ENCODE measurements at places on chromosomes 7 and 10.
A peak's percentile ranks its signal among the peaks of the same experiment; 100 is the strongest.

- DNase-seq = no peak
Observed at GRCh38 chr7:2750004-2750407, 62.0 kb downstream of the AMZ1 start.

GRCh38 chr10:18066947-18067346 lies 73.3 kb upstream of the CACNB2 start:
- DNase-seq = no peak

DNA sequence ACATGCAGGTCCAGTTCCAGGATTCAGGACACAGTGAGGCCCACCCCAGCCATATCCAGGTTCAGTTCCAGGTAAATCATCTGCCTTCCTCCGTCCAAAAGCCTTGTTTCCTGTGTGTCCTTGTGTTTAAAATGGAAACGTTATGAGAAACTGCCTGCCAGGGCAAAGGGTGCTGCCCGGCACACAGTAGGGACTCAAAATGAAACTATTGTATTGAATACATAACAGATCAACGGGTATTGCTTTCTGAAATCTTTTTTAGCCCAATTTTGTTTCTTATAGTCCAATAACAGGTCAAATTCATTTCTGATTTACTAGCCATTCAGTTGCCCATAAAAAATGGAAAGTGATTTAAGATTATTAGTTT lies 115.5 kb downstream of the EGFR start:
- DNase-seq = no peak

DNA sequence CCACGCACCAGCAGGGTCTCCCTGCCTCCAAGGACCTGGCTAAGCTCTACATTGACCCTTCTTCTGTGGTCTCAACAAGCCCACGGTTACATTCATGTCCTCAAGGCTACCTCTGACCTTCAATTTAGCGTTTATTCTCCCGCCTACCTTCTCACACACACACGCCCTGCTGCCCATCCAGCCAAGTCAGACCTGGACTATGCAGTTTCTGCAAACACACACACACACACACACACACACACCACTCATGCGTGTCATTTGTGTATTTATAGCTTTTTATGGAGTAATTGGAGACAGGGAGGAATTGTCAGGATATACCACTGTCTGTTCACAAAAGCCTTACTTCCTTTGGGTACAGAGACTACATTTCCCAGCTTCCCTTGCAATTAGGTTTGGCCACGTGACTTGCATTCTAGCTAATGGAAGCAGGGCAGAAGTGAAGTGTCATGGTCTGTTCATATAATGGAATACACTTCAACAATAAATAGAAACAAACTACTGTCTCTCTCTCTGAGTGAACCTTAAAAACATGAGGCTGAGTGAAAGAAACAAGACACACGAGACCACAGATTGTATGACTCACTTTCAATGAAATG lies 53.8 kb upstream of the CPXM2 start:
- DNase-seq = peak; percentile 14

GRCh38 chr7:128948976-128949760 lies 11.4 kb downstream of the IRF5 start:
- no peak for DNase-seq

DNA sequence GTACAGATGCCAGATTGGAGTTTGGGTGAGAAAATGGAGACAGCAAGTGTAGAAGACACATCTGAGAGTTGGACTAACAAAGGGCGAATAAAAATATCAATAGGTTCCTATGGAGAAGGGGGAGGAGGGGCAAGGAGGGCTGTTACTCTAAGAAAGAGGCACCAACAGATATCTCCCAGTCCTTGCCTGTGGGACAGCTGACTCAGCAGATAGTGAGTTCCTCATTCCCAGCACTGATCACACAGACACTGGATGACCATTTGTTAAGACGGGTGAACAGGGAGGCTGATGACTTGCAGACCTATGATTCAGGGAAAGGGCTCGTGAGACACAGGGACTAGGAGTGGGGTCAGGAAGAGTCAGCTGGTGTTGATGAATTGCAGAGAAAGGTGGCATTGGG lies 5.7 kb upstream of the PRR15 start:
- DNase-seq = no peak

DNA sequence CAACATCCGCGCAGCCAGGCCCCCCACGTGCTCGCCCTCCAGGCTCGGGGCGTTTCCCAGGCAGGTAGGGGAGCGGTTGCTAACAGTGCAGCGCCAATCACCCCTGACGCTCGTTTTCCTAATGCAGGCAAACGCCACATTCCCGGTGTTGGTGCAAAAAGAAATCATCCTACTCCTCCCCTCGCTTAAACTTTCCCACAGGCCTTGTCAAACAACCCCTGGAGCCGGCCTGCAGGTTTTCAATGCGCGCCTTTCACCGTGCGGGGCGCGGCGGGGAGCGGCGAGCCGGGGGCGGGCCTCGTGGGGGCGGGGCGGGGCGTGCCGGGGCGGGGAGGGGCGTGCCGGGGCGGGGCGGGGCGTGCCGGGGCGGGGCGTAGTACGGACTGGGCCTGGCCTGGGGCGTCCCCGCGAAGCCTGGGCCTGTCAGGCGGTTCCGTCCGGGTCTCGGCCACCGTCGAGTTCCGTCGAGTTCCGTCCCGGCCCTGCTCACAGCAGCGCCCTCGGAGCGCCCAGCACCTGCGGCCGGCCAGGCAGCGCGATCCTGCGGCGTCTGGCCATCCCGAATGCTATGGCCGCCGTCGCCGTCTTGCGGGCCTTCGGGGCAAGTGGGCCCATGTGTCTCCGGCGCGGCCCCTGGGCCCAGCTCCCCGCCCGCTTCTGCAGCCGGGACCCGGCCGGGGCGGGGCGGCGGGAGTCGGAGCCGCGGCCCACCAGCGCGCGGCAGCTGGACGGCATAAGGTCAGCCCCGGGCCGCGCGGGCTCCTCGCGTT lies at the start of gene ECHDC3:
Gene ECHDC3 (plus strand): TSS at position 374 of the 770 bp plus-strand sequence. CDS start 195 bp downstream, at position 569.
- peak; percentile 49 for DNase-seq

GRCh38 chr7:155194382-155195140 lies 103.1 kb upstream of the INSIG1 start:
- no peak for DNase-seq

- peak; percentile 86 for DNase-seq
Observed at GRCh38 chr10:1109795-1110673, 53.8 kb downstream of the WDR37 start.

GRCh38 chr7:112584290-112584689 lies 103.5 kb downstream of the LSMEM1 start:
- DNase-seq = no peak

DNA sequence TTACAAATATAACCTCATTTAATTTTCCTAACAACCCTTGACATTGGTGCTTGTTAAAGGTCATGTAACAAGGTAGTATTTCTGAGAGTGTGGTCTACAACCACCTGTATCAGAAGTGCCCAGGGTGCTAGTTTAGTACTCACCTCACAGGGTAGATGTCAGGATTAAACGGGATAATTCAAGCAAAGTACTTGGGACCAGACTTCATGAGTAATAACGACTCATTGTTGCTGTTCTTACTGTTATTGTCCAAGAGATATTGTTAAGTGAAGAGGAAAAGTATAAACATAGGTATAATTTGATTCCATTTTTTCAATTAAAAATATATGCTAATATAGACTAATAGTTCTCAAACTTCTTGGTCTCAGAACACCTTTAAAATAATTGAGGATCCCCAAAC lies 179.3 kb downstream of the WNT2 start:
- DNase-seq = no peak

DNA sequence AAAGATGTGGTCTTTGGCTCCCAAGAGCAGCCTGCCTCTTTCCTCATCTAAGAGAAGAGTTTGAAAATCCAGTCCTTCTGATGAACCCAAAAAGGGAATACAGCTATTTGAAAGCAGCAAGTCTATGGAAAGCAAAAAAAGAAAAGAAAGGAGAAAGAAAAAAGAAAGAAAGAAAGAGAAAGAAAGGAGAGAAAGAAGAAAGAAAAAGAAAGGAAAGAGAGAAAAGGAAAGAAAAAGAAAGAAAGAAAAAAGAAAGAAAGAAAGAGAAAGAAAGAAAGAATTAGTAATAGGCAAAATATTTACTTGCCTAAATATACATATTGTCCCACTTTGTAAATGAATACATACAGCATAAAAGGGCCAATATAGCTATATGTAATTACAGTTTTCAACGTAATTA lies 89.0 kb downstream of the SEMA3D start:
- DNase-seq = no peak

DNA sequence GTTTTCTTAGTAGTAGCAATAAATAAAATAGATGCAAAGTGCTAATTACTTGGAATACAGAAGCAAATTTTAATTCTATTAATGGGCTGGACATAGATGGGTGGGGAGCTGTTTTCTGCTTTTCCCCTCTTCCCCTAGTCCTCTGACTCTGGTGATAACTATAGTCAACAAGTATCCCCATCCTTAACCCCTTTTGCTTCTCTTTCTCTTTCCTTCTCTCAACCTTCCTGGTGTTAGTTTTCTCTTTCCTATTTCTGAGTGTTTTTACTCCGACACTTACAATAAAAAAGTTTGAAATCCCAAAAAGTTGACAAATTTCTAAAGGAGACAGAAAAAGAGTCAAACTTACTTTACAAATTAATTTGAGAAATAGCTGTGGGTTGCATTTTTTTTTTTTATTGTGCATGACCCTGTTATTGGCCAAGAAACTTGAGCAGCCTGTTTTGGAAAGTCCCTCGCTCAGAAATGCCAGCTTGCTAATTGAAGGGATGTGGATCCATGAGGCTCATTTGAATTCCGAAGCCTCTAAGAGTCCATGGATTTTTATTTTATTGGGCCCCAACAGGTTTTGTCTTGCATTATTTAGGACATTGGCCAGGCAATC lies 2.4 kb downstream of the FAS start:
- peak; percentile 73 for DNase-seq

DNA sequence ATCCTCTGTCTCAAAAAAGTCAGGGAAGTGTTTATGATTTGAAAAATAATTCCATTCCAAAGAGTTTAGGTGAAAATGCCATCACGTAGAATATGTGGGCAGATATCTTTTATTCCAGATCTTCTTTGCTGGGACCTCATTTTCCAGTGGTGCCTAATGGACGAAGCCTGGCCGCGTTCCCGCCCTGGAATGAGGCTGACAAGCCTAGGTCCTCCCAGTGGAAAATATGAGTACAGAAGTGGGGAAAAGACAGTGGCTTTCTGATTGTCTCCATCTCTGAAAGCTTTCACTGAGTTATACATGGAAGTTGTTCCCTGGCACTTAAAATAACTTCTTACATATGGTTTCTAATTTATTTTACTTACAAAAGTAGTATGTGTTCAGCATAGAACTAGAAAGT lies 139.4 kb downstream of the TACC2 start:
- no peak for DNase-seq

- peak; percentile 79 for DNase-seq
Observed at GRCh38 chr10:45373576-45374349, at the start of gene ALOX5. TSS of gene ALOX5 (plus strand) at chr10:45374216. CDS start at chr10:45374280, 64 bp downstream.

DNA sequence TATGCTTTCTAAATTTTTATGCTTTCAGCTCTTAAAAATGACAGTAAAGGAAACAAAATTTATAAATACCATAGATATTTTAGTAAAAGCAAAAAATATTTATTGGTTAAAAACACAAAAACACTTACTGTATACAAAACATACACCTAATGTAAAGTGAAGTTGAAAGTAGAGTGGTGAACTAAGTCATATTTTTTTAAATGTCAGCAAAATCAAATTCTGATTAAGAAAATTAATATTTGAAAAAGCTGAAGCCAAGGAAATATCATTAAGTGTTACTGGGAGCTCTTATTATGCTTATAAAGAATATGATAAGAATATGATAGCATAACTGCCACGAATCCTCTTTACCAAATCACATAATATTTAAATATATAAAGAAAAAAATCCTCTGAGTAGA lies 65.3 kb upstream of the PLXDC2 start:
- no peak for DNase-seq

- DNase-seq = no peak
Observed at GRCh38 chr7:74561898-74562613, 95.5 kb upstream of the GTF2I start.

- DNase-seq = no peak
Observed at GRCh38 chr7:99396418-99397296, 11.7 kb downstream of the PDAP1 start.

DNA sequence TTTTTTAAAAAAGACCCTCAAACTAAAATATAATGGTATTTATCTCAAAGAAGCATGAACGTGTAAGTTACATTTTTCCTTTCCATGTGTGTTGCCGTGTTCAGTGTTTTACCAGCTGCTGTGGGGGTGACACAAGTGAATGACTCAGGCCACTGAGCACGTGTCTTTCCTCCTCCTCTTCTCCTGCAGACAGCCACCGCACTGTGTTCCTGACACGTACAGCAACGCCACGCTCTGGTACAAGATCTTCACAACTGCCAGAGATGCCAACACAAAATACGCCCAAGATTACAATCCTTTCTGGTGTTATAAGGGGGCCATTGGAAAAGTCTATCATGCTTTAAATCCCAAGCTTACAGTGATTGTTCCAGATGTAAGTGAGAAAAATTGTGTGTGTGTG lies 29.7 kb downstream of the TMEM248 start:
- no peak for DNase-seq

DNA sequence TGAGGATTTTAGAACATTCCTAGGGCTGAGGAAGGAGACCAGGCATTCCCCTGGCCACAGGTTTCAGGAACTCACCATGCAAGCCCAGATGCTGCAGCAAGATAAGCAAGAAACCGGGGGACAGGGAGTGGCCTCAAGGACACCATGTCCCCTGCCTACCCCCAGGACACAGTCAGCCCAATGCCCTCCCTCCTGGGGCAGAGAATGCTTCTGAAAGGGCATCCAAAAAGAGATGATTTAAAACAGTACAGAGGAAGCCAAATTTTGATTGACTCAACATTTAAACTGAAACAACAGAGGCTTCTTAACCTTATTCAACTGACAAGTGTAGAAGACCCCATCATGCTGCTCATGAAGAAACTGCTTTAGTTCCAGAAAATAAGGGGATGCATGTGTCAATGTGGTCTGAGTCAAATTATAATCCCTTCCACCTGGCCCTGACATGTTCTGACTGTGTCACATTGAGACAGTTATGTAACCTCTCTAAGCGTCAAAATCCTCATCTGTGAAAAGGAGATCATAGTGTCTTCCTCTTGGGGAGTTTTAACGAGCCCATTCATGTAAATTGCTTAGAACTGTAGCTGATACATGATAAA lies 60.0 kb downstream of the ICA1 start:
- DNase-seq = peak; percentile 26

- no peak for DNase-seq
Observed at GRCh38 chr10:79472449-79472848, 27.0 kb upstream of the ZCCHC24 start.

- DNase-seq = no peak
Observed at GRCh38 chr7:64997927-64998391, 7.1 kb upstream of the ZNF117 start.

DNA sequence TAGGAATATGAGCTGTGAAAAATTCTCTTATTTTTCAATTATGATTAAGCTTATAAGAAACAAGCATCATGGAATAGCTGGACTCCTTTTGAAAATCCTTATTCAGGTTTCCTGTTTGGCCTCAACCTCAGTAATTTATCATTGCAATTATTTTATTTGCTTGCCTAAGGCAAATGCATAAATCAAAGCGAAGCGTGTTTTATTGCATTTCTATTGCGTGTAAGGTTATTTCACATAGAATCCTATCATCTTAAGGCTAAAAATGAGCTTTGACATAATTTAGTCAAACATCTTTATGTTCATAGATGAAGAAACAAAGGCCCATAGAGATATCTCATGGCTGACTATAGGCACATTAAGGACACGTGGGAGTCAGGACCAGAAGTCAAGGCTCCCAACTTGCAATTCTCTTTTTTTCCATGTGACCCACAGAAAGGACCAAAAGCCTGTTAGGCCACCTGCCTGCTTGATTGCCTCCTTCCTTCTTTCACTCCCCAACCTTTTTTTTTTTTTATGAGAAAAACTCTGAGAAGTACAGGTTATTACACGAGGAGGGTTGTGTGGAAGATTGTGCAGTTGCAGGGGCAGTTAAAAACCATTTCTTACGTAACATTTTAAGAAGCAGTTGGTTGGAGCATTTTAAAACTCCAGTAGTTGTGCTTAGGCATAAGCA lies 261.0 kb downstream of the HDAC9 start:
- no peak for DNase-seq

GRCh38 chr7:36928311-36928710 lies 204.0 kb upstream of the AOAH start:
- DNase-seq = no peak
